ENCODE measurements at places on chromosomes 11 and 22. TPM values are rescaled to one million over a fixed set of nuclear protein-coding genes. Genes with fewer than 3 reads are reported as not detected.

DNA sequence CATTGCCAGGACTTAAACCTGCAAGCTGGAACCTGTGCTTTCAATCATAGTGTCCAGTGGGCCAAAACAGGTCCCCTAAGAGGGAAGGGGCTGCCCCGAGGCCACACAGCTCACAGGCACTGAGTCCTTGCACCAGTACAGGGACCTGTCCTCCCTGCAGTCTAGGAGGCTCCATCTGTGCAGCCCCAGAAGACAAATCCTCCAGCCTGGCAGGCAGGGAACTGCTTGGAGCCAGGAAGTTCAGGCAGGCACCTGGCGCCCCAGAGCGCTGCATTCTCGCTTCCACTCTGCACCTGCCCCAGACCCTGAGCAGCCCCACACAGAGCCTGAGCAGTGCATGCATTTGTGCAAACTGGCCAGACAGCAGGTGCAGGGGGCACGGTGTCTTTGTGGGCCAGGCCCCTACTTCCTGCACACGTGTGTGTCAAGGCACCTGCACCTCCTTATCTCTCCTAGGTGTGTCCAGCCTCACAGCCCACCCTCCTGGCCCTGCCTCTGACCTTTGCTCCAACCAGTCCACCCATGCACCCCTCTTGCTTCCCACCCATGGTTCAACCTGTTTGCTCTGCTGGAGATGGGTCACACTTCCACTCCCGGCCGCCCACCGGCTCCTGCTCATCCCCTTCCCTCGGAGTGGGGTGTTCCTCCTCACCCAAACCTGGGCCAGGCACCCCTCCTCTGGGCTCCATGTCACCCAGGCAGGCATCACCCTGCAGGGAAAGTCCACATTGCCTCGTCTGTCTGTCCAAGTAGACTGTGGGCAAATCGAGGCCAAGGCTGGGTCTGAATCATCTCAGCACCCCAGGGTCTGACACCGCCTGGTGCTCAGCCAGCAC, 19.0 kb downstream of the LINC01488 start:
- DNase-seq = no peak
- peaks cover 45% of the 10 kb centered on the region for H3K4me1 ChIP-seq
- no peaks in the 10 kb centered on the region for H3K36me3 ChIP-seq
- no peaks in the 10 kb centered on the region for H3K27me3 ChIP-seq
- no peak overlapping the region for H3K4me3 ChIP-seq
- H3K27ac ChIP-seq = peak overlapping the region; percentile 61

DNA sequence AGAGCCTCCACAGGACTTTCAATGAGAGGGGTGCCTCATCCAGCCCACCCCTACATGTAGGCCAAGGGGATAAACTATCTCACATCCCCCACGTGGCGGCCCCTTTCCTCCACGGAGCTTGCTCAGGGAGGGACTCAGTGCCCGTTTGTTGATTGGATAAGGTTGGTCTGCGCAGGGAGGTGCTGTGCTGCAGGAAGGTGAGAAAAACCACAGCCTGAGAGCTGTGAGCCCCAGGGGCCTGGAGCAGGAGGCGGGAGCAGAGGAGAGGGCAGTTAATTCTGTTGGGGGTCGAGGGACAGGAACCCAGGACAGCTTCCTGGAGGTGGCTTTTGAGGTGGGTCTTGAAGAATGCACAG, 31.9 kb upstream of the ATXN10 start:
- no peak overlapping the region for H3K4me3 ChIP-seq
- no peak overlapping the region for H3K27ac ChIP-seq
- H3K4me1 ChIP-seq = no peaks in the 10 kb centered on the region
- no peaks in the 10 kb centered on the region for H3K27me3 ChIP-seq
- no peak for DNase-seq
- H3K36me3 ChIP-seq = no peaks in the 10 kb centered on the region

DNA sequence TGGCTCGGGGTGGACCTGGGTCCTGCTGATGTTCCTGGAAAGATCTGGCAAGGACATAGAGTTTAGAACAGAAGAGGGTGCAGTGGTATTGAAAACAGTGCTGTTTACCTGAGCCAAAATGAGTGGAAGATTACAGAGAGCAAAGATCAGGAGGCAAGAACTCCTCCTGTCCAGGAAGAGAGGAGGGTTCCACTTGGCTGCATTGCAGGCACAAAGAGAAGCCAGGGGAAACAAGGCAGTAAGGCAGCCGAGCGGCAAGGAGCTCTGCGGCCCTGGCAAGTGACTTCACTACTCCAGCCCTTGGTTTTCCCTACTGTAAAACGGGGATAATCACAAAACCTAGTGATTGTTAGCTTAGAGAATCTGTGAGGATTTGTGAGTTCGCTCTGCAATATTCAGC, 3.7 kb upstream of the PACSIN2 start:
- no peak overlapping the region for H3K27ac ChIP-seq
- H3K4me3 ChIP-seq = no peak overlapping the region
- peaks cover 3% of the 10 kb centered on the region for H3K36me3 ChIP-seq
- no peaks in the 10 kb centered on the region for H3K27me3 ChIP-seq

DNA sequence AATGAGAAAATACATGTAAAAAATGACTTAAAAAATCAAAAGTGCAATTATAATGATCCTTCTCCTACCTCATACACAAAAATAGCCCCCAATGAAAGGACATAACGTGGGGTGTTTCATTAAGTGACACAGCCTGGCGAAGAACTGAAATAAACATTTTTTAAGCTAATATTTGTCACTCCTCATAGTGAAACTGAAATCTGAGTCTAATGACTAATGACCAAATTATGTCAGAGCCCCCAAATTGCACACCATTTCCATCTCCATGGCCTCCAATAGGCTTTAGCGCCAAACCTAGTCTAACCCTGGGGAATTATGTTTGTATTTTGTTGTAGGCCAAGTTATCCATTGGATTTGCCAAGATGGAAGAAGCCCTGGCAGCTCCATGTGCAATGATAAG, 119.1 kb downstream of the WT1 start:
- H3K36me3 ChIP-seq = no peaks in the 10 kb centered on the region
- no peak for DNase-seq
- no peak overlapping the region for H3K4me3 ChIP-seq
- H3K27me3 ChIP-seq = no peaks in the 10 kb centered on the region

DNA sequence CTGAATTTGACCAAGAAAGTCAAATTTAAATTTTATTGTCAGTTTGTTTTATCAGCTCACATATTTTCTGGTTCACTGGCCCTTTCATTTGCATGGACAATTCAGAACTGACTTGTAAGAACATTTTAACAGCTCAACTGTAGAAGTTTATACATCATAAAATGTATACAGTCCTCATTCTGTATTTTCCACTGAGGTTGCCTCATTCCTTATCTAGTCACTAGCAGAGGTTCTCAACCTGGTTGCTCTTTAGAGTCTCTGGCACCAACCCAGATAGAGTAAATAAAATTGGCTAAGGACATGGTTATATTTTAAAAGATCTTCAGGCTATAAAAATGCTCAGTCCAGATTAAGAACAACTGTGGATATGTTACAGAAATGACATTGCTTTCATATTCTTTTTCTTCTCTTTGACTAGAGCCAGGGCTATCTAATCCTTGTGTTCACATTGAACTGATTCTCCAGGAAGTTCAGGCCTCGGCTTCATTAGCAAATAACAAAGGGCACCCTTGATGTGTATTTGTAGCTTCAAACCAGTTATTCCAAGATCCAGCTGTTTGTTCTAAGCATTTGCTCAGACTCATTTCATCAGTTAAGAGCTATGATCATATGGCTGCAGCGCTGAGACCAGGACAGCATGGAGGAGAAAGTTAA, 782.5 kb downstream of the ETS1 start:
- no peak overlapping the region for H3K27ac ChIP-seq
- no peaks in the 10 kb centered on the region for H3K36me3 ChIP-seq
- no peak overlapping the region for H3K4me3 ChIP-seq
- no peak for DNase-seq

DNA sequence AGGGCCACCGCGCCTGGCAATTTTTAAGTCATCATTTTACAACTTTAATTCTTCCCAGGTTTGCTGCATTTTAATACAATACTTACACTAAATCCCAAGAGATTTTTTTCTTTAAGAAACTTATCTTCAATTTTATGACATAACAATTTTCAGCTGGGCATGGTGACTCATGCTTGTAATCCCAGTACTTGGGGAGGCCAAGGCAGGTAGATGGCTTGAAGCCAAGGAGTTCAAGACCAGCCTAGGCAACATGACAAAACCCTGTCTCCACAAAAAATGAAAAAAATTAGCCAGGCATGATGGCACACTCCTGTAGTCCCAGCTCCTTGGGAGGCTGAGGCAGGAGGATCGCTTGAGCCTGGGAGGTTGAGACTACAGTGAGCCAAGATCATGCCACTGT, 38.8 kb downstream of the CLDN25 start:
- H3K27ac ChIP-seq = no peak overlapping the region
- no peak for DNase-seq
- H3K36me3 ChIP-seq = peaks cover 24% of the 10 kb centered on the region
- H3K27me3 ChIP-seq = no peaks in the 10 kb centered on the region
- H3K4me3 ChIP-seq = no peak overlapping the region
- H3K4me1 ChIP-seq = no peaks in the 10 kb centered on the region

DNA sequence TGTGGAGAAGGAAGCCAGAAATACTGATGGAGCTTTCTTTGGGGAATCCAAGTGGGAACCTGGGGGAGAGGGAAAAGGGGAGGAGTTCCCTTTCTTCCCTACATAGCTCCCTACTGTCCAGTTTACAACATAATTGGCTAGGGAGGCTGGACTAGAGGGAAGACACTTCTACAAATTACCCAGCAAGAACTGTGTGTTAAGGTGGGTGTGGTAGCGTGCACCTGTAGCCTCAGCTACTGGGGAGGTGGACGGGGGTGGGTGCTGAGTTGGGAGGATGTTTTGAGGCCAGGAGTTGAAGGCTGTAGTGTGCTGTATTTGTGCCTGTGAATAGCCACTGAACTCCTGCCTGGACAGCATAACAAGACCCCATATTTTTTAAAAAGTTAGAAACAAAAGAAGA, 74.0 kb downstream of the NAV2 start:
- H3K27ac ChIP-seq = no peak overlapping the region
- H3K27me3 ChIP-seq = no peaks in the 10 kb centered on the region
- DNase-seq = no peak
- H3K36me3 ChIP-seq = no peaks in the 10 kb centered on the region
- H3K4me1 ChIP-seq = peaks cover 10% of the 10 kb centered on the region

DNA sequence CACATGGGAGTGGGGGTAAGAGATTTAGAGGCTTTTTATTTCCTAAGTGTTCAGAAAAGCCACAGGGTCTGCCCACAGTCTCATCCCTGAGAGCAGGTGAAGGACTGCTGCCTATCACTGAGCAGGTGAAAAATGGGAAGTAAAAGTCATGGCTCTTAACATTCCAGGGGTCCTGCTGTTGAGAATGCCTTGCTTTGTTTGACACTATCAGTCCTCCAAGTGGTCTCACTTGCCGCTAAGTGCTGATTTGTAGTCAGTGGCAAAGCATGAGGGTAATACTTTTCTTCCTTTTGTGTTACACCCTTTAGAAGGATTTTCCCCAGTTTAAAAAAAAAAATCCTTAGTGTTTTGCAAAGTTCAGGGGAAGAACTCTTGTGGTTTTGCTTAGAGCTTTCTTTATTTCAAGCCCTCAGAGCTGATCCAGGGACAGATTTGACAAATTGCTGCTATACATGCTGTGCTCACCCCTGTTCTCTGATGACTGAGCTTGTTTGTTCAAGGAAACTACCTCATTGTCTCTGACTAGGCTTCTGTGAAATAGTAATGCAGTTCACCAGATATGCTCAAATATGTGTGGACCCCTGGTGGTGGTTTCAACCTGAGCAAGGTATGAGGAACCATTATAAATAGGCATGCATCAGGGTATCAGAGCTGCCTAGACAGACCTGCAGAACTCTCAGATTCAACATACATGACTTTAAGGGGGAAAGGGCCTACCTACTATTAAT, 141.0 kb downstream of the ARHGAP42 start:
- peaks cover 6% of the 10 kb centered on the region for H3K4me1 ChIP-seq
- peak overlapping the region; percentile 26 for H3K27ac ChIP-seq
- DNase-seq = no peak
- no peaks in the 10 kb centered on the region for H3K36me3 ChIP-seq
- H3K4me3 ChIP-seq = no peak overlapping the region

GRCh38 chr22:48798281-48799226, 1029.1 kb downstream of the BRD1 start:
- peaks cover 14% of the 10 kb centered on the region for H3K4me1 ChIP-seq
- H3K4me3 ChIP-seq = no peak overlapping the region
- H3K36me3 ChIP-seq = no peaks in the 10 kb centered on the region
- H3K27me3 ChIP-seq = peaks cover 4% of the 10 kb centered on the region
- no peak for DNase-seq

DNA sequence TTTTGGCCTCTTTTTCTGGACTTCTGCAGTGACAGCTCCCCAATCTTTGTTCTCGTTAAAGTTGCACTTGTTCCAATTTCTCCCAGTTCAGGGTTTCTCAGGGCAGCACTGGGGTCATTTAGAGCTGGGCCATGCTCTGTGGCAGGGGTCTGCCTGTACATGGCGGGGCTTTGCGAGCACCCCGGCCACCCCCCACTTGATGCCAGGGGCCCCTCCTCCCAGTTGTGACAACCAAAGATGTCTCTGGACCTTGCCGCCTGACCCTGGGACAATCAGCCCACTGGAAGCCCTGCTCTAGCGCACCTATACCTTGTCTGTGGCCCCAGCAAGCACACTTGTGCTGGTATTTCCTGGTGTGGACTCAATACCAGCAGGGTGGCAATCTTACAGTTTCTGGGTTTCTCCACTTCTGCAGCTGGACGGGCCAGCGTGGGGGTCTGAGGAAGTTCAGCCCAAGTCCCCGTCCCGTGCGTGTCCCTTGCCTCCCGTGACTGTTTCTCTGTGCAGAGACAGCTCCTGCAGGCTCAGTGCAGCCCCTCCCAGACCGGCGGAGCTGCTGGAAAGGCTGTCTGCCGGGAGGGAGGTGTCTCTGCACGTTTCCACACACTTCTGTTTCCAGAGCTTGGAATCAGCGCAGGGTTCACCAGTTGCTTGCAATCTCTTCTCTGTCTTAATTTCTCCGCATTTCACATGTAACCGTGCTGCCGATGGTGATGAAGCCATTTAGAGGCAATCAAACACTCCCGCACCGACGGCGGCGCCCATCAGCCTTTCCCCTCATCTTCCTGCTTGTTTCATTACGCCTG, 1328.9 kb downstream of the BRD1 start:
- peaks cover 2% of the 10 kb centered on the region for H3K27me3 ChIP-seq
- DNase-seq = peak; percentile 48
- peaks cover 67% of the 10 kb centered on the region for H3K4me1 ChIP-seq
- no peak overlapping the region for H3K4me3 ChIP-seq
- H3K27ac ChIP-seq = no peak overlapping the region

DNA sequence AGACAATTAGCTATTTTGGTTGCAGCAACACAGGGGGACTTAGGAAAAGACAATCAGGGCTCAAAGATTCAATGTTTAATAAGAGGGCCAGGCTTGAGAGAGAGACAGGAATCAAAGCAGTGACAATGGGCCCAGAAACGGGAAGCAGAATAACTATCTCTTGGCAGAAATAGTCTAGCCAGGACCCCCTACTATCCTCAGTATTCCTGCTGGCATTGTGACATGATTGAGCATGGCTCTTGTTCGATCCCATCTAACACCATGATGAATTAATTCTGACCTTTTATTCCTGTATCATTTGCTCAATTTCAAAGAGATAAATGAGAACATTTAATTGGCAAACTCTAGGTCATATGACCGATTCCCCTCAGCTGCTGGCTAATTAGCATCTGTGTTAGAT, 12.8 kb upstream of the ANO5 start:
- no peaks in the 10 kb centered on the region for H3K36me3 ChIP-seq
- no peak overlapping the region for H3K27ac ChIP-seq
- H3K4me3 ChIP-seq = no peak overlapping the region
- H3K27me3 ChIP-seq = no peaks in the 10 kb centered on the region
- no peaks in the 10 kb centered on the region for H3K4me1 ChIP-seq
- DNase-seq = no peak

The BACE1 gene
- 34.8 TPM for total RNA-seq

The ANO3 gene
- total RNA-seq = 2.4 TPM

The P2RY6 gene
- total RNA-seq = 0.50 TPM

The OR5I1 gene
- not detected for total RNA-seq

The TMEM218 gene
- 48.2 TPM for total RNA-seq

The FOSL1 gene
- total RNA-seq = not detected

The SAA2 gene
- not detected for total RNA-seq

All from spinal cord (tissue), 10 donors.